C1 segment of cervical spinal cord (tissue), 14 donors: ENCODE measurements at places on chromosomes 1 and 21.

- DNase-seq = no peak
Observed at GRCh38 chr1:53410701-53411100, 48.5 kb upstream of the DMRTB1 start.

GRCh38 chr1:161258439-161259344, at the start of gene PCP4L1:
Gene PCP4L1 (plus strand): TSS chr1:161258745. CDS start chr1:161258975, 230 bp downstream.
- DNase-seq = peak; percentile 14

- peak; percentile 56 for DNase-seq
Observed at GRCh38 chr21:45467221-45467779, 62.3 kb downstream of the COL18A1 start.

- no peak for DNase-seq
Observed at GRCh38 chr1:194860248-194861201, 1674.1 kb upstream of the B3GALT2 start.

- no peak for DNase-seq
Observed at GRCh38 chr1:235015291-235015985, 113.2 kb downstream of the TOMM20 start.

DNA sequence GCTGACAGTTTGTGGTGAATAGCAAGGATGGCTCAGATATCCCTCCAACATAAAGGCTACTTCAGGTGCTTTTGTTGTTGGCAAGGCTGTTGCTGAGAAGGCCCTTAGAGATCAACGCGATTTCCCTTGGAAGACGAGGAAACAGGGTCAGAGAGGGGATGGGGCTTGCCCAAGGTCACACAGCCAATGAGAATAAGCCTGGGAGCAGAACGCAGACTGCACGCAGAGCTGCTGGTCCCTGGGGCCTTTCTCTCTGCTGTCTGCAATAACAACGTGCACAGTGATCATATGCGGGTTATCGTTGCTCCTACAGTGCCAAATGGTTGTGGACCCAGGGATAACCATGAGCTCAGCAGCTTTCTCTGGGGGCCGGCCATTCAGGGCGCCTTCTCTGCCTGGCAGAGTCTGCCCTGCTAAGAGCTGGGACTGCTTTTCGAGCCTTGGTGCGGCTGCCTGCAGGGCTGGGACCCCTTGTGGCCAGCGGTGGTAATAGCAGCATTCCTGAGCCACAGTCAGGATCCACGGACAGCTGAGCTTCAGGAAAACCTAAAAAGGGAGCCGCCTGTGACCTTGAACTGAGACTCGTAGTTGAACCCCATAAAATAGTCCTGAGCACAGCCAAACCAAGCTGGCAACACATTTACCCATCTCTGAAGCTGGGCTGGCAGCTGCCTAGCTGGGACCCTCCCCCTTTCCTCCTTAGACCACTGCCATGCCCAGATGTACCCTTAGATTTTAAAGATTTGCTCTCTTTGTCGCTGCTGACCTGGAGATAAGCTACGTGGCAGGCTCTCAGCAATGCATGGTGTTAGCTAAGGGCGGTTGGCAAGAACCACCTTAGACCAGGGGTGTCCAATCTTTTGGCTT, 39.8 kb downstream of the HTR6 start:
- no peak for DNase-seq
